ENCODE measurements at places on chromosomes 5 and 9.

- DNase-seq, result no peak
Measured at GRCh38 chr9:99126312-99126711, 21.4 kb downstream of the TGFBR1 start.

DNA sequence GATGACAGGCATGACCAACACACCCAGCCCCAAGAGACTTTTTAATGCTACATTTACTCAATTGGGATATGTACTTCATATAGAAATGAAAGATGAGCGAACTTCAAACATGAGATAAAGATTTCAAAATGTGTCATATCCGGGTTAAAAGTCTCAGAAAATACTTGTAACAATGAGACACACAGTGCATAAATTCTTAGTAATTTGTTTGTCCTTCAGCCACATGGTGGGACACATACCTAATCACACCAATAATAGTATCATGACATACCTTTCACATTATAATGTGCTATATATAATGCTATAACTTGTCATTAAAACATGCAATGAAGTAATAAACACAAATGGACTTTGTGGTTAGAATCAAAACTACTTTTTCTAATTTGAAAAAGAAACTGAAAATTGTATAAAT lies 204.7 kb upstream of the RFX3 start:
- DNase-seq, result no peak

DNA sequence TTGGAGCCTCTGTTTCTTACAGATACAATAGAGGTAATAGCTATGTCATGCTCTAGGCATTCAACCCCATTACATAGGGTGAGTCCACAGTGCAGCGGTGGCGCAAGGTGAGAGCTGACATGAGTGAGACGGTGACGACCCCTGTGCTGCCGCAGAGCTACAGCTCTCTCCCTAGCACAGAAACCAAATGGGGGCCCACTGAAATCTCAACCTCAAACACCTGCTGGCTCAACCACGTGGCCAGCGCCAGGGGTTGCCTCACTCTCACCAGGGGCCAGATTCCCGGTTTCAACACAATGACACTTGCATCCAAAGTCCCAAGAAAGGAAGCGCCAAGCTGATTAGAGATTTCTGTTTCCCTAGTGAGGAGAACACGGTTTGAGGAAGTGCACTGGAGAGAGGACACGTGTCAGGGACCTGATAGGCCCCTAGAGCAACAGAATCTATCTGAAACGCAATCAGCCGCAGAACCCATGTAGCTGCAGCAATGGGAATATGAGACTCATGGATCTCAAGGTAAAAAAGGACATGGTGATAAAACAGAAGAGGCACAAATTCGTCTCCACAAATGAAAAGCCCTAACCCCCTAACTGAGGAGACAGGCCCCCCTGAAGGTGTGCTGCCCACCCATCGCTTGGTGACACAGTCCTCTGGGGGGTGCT lies 114.3 kb downstream of the CRB2 start:
- DNase-seq, result no peak

- no peak for DNase-seq
Measured at GRCh38 chr9:108676355-108676754, 179.4 kb downstream of the ACTL7B start.

DNA sequence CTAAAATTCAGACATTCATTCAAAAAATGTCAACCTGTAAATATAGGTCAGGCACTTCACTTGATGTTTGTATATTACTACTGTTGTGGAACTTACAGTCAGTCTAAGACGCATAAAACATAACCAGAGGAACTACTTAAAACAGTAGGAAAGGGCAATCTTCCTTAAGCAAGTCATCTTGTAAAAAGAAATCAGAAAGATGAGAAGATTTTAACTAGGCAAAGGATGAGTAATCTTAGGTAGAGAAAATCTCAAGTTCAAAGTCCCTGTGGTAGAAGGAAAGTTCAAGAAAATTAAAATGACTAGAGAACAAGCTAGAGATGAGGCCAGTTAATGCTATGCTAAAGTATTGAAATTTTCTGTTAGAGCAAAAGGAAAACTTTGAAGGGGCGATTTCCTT lies 152.4 kb downstream of the RAPGEF6 start:
- DNase-seq, result no peak

DNA sequence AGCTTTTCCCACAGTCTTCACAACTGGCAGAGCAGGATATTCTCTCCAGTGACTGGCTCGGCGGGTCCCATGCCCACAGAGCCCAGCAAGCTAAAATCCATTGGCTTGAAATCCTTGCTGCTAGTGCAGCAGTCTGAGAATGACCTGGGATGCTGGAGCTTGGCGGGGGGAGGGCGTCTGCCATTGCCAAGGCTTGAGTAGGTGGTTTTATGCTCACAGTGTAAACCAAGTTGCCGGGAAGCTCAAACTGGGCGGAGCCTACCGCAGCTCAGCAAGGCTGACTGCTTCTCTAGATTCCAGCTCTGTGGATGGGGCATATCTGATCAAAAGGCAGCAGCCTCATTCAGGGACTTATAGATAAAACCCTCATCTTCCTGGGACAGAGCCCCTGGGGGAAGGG lies 194.1 kb downstream of the CCDC171 start:
- DNase-seq, result no peak

DNA sequence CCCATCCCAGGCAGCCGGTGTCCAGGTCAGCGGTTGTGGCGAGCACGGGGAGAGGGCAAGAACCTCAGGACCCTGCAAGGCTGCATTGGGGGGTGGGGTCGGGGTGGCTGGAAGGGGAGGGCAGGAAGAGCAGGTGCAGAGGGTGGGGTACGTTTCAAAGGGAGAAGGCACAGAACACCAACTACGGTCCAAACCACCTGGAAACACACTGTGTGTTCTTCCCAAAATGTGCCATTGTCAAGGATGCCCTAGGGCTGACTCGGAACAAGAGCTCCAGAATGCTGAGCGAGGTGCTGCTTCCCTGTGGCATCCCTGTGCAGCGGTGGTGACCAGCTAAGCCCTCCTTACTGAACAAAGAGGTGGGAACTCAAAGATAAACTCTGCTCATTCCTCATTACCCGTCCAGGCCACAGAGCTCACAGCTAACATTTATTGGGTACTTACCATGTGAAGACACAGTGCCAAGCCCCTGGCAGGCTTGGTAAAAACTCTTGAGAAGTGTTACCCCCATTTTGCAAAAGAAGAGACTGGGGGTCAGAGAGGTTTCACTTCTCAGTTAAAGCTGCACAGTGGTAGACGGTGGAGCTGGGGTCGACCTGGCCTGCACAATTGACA lies 153.8 kb downstream of the COL23A1 start:
- DNase-seq, result peak; percentile 26

Data from left forelimb (tissue), 1 donor.